Amniotic stem cell (primary cell): ENCODE measurements at places on chromosomes 16 and 17.
A peak's percentile ranks its signal among the peaks of the same experiment; 100 is the strongest.

DNA sequence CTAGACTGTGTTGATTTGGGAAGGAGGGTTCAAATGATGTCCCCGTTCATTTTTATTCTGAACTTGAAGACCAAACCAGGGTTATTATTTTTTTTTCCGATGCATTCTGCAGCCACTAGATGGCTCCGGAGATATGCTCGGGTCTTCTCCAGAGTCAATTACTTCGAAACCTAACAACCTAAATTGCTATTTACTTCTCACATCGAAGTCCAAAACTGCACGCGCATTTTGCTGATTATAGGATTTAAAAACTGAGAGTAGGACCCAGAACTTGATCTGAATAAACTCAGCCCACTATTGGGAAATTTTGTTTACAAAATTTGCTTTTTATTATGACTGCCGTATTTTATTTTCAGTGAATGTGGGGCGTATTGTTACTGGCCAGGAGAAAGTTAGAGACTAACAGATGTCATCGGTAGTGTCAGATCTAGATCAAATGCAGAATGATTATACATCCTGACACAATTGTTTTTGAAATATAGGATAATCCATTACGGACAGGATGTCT, 263.8 kb downstream of the HS3ST3A1 start:
- DNase-seq: peak; percentile 38

DNA sequence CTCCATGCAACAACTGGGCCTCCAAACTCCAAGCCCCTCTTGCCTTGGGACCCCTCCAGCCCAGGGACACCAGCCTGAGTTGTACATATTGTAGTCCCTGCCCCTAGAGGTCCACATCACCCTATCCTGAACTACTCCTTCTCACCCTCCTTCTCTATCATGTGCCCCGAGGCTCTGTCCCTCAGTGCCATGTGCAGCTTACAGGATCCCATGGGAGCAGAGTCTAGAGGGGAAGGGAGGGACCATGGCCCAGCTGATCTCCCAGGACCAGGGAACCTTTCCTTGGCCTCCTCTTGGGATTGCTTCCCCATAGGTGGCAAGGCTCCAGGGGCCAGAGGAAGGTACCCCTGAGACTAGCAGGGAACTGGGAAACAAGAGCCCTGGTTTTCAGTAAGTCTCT, 35.3 kb downstream of the TMEM132E start:
- no peak for DNase-seq

GRCh38 chr16:89350701-89351380, 133.3 kb downstream of the ZNF778 start:
- DNase-seq: no peak

DNA sequence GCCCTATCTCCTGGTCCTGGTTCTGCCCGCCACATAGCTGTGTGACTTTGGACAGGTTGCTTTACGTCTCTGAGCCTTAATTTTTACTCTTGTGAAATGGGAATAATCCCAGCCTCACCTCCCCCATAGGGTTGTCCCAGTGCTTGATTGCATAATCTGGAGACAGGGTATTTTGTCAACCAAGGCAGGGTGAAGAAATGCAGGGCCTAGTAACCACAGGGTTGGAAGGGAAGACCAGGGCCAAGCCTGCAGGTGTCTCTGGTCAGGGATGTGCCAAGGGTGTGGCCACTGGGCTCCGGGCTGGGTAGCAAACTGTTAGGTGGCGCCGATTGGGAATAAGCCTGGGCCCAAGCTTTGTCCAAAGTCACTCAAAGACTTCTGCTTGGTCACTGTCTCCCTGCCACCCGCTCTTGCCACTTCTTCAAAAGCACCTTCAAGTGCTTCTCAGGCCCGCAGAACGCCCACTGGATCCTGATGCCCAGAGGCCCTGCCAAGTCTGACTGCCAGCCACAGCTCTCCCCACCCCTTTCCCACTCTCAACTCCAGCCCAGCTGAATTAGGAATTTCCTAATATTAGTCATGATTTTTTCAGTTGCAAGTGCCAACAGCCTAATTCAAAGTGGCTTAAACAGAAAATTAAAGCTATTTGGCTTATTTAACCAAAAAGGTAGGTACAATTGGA, 20.6 kb upstream of the COL1A1 start:
- no peak for DNase-seq

DNA sequence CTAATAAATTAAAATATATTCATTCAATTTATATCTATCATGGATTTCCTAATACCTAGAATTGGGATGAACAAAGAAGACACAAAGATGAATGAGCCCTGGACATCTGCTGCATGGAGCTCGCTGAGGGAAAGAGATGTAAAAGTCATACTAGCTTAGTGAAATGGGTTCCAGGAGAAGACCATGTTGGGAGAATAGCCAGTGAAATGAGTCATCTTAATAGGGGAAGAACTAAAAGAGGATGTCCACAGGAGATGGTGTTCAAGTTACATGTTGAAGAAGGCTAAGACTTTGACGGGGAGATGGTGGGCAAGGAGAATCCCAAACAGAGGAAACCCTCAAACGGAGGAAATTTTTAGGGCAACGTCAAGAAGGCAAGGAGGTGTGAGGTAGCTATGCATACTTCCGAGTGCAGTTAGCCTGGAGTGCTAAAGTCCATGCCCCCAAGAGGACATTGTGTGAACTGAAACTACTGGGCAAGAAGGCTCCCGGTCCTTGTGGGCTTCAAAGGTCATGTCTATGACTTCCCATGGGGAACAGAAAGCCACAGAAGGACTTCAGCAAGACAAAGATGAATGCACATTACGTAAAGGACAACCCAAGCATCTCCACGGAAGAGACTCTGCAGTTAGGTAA, 220.5 kb upstream of the CDH11 start:
- no peak for DNase-seq

- DNase-seq: no peak
Observed at GRCh38 chr17:79145548-79145947, 70.9 kb downstream of the ENGASE start.

- DNase-seq: no peak
Observed at GRCh38 chr17:28615260-28615940, 1.4 kb upstream of the RSKR start.

DNA sequence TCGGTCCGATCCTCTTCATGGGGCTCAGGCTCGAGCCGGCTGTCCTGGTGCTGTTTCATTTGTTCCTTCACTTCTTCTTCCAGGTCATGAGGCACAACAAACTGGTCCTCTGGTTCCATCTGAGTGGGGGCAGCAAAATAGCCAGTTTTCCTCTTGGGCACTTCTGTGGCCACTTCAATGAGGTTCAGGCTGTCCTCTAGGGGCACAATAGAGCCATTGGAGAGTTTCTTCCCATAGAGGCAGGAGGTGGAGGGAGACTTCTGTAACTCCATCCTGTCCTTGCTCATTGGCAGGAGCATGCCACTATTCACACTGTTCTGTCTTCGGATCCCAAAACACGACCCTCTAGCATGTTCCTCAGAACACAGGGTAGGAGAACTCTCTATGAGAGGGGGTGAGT, 22.9 kb downstream of the MARVELD3 start:
- DNase-seq: no peak

DNA sequence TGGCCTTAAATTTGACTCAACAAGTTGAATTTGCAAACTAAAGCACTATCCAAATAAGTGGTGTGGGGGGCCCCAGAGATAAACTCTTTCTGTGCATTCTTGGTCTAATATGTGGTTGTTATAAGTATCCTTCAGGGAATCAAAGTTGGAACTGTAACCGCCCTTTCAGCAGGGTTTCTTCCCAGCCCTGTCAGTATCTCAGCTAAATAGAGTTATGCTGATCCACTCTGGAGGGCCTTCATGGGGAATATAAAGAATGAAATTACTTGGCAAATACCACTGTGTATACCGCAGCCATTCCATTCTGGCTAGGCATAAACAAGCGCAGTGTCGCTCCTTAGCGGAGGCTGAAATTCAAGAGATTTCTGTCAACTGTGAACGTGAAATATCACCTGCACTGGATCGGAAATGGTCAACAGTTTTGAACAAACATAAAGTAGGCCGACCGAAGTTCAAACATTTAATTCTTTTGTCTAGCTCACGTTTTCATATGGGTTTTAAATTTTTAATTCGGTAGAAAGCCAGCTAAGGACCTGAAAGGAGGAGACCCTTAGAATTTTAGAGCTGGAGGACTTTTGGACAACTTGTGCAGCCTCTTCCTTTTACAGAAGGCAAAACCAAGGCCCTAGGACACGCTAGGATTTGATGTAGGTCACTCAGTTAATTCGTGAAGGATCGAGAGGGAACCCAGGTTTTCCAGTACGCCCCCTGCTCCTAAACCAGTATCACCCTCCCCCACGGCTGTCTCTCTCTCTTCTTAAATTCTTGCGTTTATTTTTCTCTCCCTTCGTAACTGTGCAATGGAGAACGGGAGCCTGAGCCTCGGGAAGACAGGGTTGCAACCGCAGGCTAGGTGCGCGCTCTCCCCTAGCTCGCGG, 74.7 kb downstream of the CHD9 start:
- peak; percentile 21 for DNase-seq

GRCh38 chr16:85245307-85246172, 133.3 kb upstream of the CIBAR2 start:
- peak; percentile 16 for DNase-seq

DNA sequence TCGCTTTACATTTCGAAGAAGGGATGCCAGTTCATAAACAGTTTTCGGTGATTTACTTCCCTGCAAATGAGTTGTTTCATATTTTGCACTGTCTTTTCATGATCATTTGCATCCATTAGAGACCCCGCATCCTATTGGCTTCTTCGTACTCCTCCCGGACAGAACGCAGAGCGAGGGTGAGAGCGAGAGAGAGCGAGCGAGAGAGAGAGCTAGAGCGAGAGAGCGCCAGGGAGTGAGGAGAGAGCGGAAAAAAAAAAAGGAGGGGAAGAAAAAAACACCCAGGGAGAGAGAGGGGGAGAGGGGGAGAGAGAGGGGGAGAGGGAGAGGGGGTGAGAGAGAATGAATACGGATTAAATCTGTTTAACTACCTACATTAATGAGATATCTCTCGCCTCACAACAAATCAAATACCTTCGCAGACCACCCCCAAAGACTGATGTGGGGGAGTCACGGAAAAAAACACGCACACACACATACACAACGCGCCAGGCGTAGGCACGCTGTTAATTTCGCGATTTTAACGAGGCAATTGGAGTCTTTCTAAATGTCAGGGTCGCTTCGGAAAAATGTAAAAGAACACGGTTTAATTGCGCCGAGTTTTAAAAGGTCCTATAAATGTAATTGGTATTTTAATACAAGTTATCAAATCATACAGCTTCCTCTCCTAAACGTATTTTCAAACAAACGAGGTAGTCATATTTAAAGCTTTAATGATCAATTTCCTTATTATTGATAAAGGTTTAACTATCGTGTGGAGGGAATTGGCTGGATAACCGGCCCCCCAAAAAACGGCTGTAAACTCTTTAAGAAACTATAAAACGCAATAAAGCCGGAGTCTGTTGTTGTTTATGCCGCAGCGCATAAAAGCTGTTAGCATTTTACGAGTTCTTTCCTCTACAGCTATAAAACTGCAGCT, at the start of gene HOXB8:
Gene HOXB8, minus strand, starts transcription at position 246 of the 916 bp plus-strand sequence. CDS start 588 bp downstream, outside the sequence.
- no peak for DNase-seq

- DNase-seq: no peak
Observed at GRCh38 chr17:48527547-48527932, 3.3 kb downstream of the HOXB1 start.

- DNase-seq: no peak
Observed at GRCh38 chr17:32487473-32488176, 832 bp downstream of the CDK5R1 start.

- no peak for DNase-seq
Observed at GRCh38 chr16:83306961-83307593, 500.7 kb upstream of the HSBP1 start.

GRCh38 chr17:33572615-33573014, 279.5 kb upstream of the ASIC2 start:
- no peak for DNase-seq

- peak; percentile 88 for DNase-seq
Observed at GRCh38 chr17:42436391-42436790, 13.3 kb upstream of the CAVIN1 start.

DNA sequence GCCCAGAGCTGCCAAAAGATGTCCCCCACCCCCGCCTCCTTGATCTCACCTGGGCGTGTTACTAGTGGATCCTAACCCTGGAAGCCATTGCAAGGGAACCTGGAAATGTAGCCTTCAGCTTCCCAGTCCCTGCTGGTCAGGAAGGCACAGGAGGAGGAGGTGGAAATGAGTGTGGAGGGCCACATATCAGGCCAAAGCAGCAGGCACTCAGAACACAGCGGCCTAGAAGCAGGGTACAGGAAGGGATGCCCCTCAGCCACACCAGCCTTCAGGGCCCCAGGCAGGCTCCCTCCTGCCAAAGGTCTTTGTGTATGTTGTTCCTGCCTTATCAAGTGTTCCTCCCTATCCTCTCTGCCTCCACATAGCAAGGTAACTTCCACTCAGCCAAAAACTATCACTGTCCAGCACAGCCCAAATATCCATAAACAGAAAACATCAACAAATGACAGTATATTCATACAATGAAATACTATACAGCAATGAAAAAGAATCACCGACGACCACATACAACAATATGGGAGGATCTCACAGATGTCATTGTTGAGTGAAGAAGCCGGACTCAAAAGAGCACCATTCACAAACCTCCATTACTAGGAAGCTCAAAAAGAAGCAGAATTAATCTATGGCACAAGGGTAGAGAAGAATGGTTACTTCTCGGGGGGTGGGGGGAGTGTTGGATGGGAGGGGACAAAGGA, 28.2 kb upstream of the TNFRSF13B start:
- DNase-seq: no peak

GRCh38 chr17:63332286-63332685, 113.8 kb downstream of the CYB561 start:
- DNase-seq: no peak

GRCh38 chr17:70084476-70084875, 9.5 kb downstream of the KCNJ16 start:
- DNase-seq: no peak

GRCh38 chr16:67490335-67491096, 7.2 kb upstream of the AGRP start:
- DNase-seq: no peak

- peak; percentile 99 for DNase-seq
Observed at GRCh38 chr16:28950648-28951409, at the start of gene NFATC2IP. Gene NFATC2IP, plus strand, starts transcription at chr16:28950937. Its CDS starts 75 bp downstream, at chr16:28951012.

DNA sequence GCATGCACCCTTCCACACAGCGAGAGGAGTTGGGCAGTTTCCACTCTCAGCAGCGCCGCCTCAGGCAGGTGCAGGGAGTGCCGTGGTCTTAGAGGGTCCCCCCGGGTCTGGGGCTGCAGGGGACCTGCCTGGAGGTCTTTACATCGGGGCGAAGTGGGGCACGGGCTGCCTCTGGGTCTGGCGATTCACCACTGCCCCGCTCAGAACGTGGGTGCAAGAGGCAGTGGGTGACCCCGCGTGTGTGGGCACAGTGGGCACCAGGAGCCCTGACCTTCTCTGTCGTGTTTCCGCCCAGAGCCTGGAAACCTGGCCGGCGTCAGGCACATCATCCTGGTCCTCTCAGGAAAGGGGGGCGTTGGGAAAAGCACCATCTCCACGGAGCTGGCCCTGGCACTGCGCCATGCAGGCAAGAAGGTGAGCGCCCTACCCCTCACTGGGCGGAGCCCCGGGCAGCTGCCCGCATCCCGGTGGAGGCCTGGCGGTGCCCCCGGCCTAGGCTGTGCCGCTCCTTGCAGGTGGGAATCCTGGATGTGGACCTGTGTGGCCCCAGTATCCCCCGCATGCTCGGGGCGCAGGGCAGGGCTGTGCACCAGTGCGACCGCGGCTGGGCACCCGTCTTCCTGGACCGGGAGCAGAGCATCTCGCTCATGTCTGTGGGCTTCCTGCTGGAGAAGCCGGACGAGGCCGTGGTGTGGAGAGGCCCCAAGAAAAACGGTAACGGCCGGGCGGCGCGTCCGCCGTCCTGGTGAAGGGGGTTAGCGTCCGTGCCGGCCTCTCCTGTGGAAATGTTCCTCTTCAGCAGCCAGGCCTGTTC, 3.7 kb downstream of the NUBP2 start:
- no peak for DNase-seq
